ENCODE measurements at places on chromosomes 16 and 17. TPM values are rescaled to one million over a fixed set of nuclear protein-coding genes. Genes with fewer than 3 reads are reported as not detected.
A peak's percentile ranks its signal among the peaks of the same experiment; 100 is the strongest.

- peak; percentile 95 for DNase-seq
These were observed 5.9 kb upstream of the CD68 start for GRCh38 chr17:7573324-7574080.

DNA sequence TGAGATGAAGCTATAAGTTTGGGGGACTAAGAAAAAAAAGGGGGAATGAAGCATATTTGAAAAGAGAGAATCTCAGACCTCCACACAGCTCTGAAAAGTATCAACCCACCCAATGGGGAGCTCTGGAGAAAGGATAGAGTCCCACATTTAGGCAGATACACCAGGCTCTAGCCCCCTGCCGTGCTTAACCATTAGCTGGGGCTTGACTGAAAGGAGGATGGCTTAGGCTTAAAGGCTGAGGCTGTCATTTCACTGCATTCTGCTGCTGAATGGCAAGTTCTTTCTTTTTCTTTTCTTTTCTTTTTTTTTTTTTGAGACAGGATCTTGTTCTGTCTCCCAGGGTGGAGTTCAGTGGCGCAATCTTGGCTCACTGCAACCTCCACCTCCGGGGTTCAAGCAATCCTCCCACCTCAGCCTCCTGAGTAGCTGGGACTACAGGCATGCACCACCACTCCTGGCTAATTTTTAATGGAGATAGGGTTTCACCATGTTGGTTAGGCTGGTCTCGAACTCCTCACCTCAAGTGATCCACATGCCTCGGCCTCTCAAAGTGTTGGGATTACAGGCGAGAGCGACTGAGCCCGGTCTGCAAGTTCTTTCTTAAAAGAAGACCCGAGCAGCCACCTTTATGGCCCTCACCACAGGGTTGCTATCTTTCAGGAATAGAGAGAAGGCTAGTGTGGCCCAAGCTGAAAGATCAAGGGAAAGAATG is 9.0 kb upstream of the MMP2 start:
- DNase-seq = peak; percentile 57

The OSGIN1 gene
- total RNA-seq = 30.9 TPM

- DNase-seq = no peak
These were observed 20.3 kb downstream of the GPT2 start for GRCh38 chr16:46904471-46904870.

DNA sequence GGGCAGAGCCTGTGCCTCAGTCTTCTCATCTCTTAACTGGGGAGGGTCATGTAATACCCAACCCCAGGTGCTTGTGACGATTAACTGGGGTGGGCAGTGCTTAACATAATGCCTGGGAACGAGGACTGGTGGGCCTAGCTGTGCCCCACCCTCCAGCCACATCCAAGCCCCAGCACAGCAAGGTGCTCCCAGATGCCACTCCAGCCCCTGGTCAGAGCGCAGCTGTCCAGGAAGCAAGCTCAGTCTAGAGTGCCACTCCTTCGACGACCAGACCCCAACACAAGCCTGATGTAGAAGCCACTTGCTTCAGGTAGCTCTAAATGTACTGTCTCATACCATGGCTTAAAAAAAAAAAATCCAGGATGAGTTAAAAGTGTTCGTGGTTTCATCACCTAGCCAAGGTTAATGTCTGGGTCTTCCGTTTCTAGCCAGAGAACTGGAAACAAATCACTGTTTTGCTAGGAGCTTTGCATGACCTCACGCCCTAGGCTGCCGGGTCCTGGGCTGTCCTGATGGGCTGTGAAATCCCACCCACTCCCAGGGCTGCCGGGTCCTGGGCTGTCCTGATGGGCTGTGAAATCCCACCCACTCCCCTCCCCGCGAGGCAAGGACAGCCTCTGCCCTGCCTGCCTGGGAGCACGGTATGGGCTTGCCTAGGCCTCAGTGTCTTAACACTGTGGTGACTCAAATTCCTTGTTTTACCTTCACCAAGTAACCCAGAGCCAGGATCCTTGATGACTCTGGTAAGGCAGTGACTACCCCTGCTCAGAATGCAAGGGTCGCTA is 7.7 kb downstream of the MIEF2 start:
- DNase-seq = no peak

DNA sequence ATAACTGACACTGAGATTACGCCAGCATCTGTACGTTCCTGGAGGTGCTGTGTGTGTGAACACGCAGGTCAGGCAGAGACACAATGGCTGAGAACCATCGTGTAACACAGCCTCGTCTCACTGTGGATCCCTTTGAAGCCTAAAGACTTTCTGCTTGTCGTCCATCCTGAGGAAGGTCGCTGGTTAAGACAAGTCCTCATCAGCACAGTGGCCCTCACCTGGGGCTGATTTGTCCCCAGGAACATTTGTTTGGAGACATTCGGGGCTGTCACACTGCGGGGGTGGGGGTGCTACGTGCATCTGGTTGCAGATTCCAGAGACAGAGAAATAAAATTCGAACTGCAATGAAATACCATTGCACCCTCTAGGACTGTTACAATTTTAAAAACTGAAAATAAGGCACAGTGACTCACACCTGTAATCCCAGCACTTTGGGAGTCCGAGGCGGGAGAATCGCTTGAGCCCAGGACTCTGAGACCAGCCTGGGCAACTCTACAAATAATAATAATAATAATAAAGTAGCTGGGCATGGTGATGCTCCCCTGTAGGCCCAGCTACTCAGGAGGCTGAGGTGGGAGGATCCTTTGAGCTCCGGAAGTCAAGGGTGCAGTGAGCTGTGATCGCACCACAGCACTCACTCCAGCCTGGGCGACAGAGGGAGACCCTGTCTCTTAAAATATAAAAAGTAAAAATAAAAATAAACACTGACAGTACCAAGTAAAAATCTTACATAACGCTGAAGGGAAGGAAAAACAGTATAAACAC is 112.0 kb upstream of the METRNL start:
- DNase-seq = peak; percentile 73

DNA sequence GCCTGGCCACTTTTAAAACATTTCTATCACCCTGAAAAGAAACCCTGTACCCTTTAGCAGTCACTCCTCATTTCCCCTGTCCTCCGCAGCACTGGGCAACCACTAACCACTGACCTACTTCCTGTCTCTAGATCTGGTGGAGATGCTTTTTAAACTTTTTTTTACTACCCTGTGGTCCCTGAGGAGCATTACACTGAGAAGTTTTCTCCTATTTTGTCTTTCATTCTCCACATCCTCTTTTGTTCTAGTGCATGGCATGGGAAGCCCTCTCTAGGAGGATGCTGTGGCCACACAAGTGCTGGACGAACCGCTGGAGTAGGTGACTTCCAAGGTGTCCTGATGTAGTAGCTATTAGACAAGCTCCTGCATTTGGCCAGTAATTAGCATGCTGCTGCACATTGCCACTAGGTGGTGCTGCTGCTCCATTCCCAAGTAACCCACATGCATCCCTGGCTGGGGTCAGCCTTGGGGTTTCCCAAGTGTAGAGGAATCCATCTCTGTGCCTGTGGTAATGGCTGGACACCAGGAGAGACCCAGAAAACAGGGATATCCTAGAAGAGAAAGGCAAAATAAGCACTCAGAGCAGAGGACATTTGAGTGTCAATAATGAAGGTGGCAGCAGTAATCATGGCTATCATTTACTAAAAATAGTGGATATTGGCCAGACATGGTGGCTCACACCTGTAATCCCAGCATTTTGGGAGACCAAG is 143.8 kb upstream of the CRHR1 start:
- no peak for DNase-seq

DNA sequence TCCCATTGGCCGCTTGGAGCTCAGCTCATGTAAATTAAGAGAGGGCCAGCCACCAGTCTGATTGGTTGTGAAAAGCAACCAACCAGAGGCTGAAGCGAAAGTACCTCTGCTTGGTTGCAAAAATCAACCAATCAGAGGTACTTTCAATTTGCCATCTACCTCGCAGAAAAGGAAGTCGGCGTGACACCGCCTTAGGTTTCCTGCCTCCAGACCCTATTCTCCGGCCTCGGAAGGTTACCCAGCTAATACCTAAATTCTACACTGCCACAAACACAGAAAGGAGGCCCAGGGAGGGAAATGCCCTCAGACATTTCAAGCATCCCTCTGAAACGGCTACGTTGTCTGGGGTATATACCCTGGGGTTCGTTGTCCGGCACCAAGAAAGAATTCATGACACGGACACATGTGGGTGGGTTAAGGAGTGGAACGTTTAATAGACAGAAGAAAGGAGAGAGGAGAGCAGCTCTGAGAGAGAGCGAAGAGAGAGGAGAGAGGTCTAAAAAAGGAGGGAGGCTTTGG is 481.3 kb downstream of the TMEM114 start:
- DNase-seq = no peak

The TAOK1 gene
- total RNA-seq = 99.0 TPM

GRCh38 chr16:85075236-85075924 is 36.9 kb downstream of the CIBAR2 start:
- no peak for DNase-seq

The TMC6 gene
- total RNA-seq = 117 TPM

- no peak for DNase-seq
These were observed 27.3 kb downstream of the NUBP1 start for GRCh38 chr16:10770907-10771306.

GRCh38 chr16:27215660-27216059 is 12.3 kb downstream of the KDM8 start:
- no peak for DNase-seq

GRCh38 chr17:38911081-38911730 is 14.2 kb upstream of the LASP1NB start:
- peak; percentile 76 for DNase-seq

DNA sequence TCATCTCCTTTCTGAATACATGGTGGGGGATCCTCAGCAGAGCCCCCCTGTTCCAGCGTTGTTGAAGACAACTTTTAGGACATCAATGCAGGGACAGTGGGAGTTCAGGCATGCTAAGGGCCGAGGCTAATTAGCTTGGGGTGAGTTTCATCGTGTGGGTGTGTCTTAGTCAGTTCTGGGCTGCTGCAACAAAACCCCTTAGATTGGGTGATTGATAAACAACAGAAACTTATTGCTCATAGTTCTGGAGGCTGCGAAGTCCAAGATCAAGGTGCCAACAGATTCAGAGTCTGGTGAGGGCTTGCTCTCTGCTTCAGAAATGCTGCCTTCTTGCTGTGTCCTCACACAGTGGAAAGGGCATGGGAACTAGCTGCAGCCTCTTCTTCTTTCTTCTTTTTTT is 214.0 kb downstream of the NTN1 start:
- DNase-seq = no peak

DNA sequence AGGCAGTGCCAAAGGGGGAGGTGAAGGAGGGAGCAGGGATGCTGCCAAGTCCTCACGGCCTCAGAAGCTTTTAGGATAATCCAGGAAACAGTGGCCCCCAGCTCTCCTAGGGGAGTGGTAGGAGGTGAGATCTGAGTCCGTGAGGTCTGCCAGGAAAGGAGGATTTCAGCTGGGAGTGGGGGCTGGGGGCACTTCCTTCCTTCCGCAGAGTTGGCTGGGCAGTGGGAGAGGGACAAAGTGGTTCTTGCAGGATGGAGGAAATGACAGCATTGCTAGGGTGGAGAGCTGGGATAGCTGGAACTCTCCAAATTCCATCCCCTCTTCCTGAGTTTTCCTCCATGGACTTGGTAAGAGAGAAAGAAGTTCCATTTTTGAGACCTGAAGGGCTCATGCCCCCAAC is 4.8 kb upstream of the SP6 start:
- DNase-seq = no peak

DNA sequence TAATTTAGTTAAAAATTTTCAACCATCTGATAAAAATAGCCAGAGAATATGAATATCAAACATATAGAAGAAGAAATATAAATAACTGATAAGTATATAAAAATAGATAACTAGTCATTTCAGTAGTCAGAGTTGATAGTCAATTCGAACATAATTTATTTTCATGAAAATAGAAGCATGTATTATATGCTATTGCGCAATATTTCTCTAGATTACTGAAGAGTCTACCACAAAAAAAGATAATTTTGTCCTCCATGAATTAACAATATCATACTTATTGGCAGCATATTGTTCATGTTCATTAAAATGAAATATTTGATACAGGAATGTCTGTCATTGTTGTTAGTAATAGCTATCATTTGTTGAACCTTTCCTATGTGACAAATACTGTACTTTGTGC is 376.2 kb upstream of the TOM1L1 start:
- DNase-seq = no peak

The EXOC3L1 gene
- total RNA-seq = 4.1 TPM

DNA sequence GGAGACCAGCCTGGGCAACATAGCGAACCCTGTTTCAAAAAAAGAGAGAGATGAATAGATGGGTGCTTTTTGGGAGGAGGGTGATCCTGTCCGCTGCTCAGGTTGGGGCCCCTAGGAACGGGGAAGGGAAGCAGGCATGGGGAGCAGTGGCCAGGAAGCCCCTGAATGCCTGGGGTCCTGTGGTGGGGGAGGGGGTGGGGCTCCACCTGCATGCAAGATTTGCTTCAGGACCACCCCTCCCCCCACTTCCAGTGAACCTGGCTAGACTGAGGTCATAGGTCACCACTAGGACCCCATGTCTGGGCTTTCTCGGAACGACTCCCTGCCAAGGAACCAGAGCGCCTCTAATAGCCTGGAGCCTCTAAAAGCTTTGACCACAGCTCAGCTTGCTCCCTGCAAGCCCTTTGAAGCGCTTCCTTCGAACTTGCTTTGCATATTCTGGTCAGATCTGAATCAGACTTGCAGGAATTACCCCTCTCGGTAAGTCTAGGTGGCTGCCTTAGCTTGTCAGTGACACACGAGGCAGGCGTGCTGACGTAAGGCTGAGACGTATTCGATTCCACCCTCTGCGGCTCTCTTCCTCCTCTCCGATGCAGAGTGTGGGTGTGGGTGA is 3.7 kb downstream of the SOCS3 start:
- DNase-seq = no peak

DNA sequence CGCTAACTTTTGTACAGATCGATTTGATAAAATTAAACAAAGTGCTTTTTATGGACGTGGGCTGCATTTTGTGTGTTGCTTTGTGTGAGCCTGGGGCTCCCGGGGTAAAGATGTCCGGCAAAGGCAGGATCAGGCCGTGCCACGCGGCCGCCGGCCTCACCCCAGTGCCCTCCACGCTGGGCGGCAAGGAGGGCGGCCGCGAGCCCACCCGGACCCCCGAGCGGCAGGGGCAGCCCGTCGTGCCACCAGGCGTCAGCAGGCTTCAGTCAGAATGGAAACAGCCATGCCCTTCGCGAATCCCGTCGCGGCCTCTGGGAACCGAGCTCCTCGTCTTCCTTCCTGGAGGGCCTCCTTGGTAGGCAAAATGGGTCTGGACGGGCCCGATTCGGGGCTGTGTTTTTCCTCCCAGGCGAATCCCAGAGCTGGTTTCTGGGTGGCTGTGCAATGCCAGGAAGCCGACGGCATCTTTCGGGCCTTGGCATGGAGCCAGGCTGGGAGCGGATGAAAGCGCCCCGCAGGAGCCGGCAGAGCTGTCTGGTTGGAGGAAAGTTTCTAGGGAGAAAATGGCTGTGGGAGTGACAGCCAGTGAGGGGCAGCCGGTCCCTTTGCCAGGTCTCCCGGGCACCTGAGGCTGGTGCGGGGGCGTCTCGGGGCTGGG is 5.5 kb downstream of the SOX8 start:
- no peak for DNase-seq

DNA sequence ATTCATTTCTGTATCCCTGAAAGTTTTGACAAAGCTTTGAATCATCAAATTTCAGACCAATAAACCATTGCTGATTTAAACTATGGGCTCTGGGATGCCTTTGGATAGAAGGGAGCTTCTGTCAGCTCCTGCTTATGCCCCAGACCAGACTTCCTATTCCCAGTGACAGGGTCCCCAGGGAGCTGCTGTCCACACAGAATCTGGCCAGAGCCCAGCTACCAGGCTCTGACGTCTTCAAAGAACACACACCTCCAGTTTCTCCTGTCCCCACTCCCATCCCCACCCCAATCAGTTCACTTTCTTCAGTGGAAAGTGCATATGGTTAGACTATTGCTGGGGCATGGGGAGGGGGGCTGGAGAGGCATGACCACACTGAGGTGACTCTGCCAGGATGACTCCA is 51.6 kb upstream of the SREBF1 start:
- no peak for DNase-seq

- no peak for DNase-seq
These were observed 53.6 kb upstream of the CDC42EP4 start for GRCh38 chr17:73365301-73365874.

The KCNJ18 gene
- total RNA-seq = not detected

The TRPV3 gene
- 1.2 TPM for total RNA-seq

Data from mesenteric fat pad (tissue), 1 donor.